CD4-positive, alpha-beta T cell treated with Interleukin-21 for 1 hour (primary cell): ENCODE measurements at places on chromosomes 13 and 19.

DNA sequence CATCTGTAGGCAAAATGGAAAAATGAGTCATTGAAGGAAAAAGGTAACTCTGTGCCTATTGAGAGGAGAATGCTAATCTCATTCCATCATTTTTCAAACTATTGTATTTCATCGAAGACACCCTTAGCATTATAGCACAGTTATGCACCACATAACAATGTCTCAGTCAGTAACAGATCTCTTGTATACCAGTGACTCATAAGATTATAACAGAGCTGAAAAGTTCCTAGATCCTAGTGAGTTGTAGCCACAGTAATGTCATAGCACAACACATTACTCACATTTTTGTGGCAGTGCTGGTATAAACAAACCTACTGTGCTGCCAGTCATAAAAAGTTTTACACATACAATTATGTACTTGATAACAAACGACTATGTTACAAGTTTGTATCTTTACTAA, 1077.6 kb downstream of the DIAPH3 start:
- no peak for DNase-seq

DNA sequence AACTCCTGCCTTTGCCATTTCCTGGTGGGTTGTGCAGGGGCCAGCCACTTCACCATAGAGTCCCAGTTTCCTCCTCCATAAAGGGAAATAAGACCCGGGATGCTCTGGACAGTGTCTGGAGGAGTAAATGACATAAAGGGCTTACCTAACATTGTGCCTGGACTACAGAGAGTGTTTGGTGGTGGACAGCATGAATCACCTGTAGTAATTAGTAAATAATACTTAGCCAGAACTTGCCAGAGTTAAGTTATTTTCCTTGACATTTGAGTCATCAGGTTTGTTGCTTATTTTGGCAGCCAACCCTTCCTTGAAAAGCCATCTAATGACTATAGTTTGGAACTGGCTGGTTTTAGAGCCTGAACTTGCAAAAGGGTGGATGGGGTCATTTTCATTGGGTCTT, 159.2 kb downstream of the SLC7A1 start:
- DNase-seq: no peak

GRCh38 chr13:48891586-48891985, 84.1 kb upstream of the FNDC3A start:
- no peak for DNase-seq

- DNase-seq: no peak
Observed at GRCh38 chr13:37195621-37196020, 90.2 kb upstream of the CSNK1A1L start.

DNA sequence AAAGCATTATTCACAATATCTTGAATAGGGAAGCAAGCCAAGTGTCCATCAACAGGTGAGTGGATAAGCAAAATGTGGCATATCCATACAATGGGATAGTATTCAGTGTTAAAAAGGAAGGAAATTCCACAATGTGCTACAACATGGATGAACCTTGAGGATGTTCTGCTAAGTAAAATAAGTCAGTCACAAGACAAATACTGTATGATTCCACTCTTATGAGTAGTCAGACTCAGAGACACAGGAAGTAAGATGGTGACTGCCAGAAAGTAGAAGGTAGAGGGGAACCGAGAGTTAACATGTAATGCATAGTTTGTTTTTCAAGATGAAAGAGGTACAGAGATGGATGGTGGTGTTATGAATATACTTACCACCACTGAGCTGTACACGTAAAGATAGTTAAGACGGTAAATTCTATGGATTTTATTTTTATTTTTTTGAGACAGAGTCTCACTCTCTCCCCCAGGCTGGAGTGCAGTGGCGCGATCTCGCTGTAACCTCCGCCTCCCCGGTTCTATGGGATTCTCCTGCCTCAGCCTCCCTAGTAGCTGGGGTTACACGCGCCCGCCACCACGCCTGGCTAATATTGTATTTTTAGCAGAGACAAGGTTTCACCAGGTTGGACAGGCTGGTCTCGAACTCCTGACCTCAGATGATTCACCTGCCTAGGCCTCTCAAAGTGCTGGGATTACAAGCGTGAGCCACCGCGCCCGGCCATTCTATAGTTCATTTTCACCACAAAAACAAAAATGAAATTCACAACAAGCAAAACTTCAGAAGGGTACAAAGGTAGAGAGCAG, 1.0 kb upstream of the CHAMP1 start:
- peak; percentile 10 for DNase-seq

- DNase-seq: no peak
Observed at GRCh38 chr13:109764045-109764444, 22.3 kb downstream of the IRS2 start.

- DNase-seq: no peak
Observed at GRCh38 chr13:45800485-45800884, 51.1 kb downstream of the SIAH3 start.

GRCh38 chr13:100274942-100275506, 186.1 kb downstream of the PCCA start:
- no peak for DNase-seq

DNA sequence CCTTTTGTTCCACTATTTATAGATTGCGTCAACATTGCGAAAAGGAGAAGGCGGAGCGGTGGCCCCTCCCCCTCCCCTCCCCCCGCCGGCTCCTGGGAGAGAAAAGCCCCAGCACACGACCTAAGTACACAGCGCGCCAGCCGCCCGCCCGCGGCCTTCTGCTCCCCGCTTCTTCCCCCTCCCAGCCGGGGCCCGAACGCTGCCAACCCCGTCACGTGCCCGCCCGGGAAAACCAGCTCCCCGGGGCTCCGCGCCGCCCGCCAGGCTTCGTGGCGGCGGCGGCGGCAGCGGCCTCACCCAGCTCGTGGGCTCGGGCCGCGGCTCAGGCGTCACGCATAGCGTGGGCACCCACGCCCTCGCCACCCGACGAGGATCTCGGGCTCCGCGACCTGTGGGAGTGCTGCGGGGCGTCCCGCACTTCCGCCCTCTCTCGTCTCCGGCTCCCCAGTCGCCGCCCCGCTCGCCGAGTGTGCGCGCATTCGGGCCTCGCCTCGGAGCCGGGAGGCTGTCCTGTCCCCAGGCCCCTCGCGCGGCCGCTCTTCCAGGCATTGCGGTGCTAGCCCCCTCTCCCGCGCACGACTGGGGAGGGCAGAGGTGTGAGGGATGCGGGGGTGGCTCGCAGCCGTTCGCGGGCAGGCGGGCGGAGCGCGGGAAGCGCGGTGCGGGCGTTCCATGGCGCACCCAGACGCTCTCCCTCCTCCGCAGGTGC, 110.5 kb downstream of the KCNRG start:
- DNase-seq: peak; percentile 95

- no peak for DNase-seq
Observed at GRCh38 chr19:8504171-8504570, 1.7 kb upstream of the PRAM1 start.

- no peak for DNase-seq
Observed at GRCh38 chr19:34365463-34366401, 736 bp downstream of the GPI start.

- no peak for DNase-seq
Observed at GRCh38 chr19:48311384-48311783, 14.0 kb upstream of the EMP3 start.

GRCh38 chr19:17624314-17624991, 63.7 kb downstream of the UNC13A start:
- DNase-seq: no peak

DNA sequence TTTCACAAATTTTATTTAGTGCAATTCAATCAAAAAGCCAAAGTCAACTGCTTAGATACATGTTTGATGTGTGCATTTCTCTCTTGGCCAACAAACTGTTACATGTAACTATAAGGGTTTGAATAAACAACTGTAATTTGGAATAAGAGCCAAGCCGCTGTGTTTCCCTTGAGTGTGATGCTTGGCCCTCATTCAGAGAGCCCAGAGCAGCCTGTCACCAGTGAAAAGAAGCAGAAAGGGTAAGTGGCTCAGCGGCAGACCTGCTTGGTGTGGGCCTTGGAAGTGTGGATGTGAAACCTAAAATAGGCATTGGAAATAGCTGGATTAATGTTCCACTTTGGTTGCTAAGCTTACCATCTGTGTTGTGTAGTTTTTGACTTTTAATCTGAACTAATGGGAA, 924.6 kb downstream of the OLFM4 start:
- no peak for DNase-seq

- DNase-seq: no peak
Observed at GRCh38 chr13:27666951-27667350, 45.3 kb downstream of the POLR1D start.

DNA sequence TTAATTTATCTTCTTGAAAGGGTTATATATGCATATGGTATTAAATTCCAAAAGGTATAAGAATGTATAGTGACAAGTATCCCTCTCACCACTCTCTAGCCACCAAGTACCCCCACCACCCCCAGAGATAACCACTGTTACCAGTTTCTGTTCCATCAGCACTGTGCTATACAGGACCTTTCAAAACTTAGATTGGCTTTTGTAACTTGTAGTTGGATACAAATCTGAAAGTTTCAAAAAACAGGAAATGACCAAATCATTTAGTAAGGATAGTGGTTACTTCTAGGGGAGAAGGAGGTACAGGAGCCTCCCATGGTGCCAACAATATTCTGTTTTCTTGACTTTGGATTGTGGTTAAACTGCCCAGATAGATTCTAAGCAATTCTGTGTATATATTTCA, 56.7 kb downstream of the AKAP11 start:
- peak; percentile 23 for DNase-seq

- DNase-seq: no peak
Observed at GRCh38 chr19:13087295-13087694, 15.4 kb downstream of the LYL1 start.

DNA sequence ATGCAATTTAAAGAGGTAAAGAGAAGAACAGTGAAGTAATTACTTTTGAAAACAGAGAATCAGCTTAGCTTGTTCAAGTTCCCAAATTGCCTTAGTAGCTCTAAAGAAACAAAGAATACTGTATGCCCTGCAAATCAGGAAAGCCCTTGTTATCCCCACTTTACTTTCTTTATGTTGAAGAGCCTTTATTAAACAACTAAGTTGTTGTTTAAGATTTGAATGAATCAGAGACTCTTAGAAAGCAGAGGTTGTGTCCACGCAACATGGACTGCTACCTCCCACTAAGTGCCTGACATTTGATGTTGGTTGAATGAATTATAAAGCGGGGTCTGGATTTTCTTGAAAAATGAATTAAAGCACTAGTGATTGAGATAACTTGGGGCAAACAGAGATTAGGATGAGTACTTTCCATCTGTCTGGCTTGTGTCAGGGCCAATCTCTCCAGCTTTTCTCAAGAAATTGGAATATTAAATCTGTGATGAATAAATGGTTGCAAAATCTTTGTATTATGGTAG, 214.7 kb downstream of the POSTN start:
- no peak for DNase-seq

DNA sequence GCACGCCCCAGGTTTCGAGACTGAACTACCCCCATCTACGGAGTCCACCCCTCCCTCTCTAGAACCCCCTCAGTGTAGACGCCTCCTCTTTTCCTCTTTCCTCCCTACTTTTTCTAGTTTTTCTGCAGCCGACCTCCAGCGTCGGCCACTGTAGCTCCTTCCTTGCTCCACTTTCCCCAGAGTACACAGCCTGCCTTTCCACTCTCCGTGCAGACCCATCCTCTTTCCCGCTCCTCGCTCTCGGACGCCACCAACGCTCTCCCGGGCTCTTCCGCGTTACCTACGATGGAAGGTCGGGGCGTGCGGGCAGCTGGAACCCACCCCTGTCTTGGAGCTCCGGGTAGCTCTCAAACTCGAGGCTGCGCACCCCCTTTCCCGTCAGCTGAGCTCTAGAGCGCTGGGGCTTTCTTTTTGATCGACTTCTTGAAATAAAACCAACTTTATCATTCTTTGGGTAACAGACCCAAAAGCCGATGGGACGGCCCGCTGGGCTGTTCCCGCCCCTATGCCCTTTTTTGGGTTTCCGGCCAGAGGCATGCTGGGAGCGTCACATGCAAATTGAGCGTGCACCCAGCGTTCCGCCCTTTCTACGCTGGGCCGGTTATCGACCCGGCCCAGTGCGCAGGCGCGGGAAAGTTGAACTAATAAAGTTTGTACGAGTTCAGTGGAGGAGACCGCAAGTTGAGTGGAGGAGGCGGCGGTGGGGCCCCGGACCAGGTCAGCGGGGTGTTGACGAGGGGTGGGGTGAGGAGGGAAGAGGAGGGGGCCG, at the start of the genes BCL2L12 and IRF3:
Gene BCL2L12 (plus strand): TSS at position 583 of the 769 bp plus-strand sequence. CDS start 760 bp downstream, outside the sequence.
Gene IRF3 (minus strand): TSS at position 507 of the 769 bp plus-strand sequence. CDS start 1,019 bp downstream, outside the sequence.
- DNase-seq: peak; percentile 99

DNA sequence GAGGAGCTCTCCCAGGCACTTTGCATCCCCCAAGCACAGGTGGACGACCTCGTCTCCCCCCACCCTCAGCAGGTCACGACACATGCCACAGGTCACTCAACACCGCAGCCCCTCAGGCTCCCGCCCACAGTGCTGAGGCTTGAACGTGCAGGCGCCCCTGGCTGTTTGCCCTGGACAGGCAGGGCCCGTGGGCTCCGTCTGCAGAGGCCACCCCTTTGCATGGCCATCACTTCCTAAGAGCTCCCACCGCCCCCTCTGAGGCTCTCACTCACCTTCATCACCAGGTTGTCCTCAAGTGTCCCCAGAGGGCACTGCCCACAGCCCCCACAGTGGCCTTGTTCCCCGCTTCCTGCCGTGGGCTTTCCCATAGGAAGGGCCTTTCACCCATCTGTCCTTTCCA, 132.1 kb upstream of the MCF2L start:
- DNase-seq: no peak

- DNase-seq: no peak
Observed at GRCh38 chr13:35979361-35979951, 151.7 kb downstream of the DCLK1 start.

- DNase-seq: no peak
Observed at GRCh38 chr19:40768869-40769268, 6.5 kb upstream of the MIA start.

GRCh38 chr13:62482351-62482750, 1066.7 kb upstream of the PCDH20 start:
- no peak for DNase-seq

GRCh38 chr13:21006141-21007005, 55.0 kb downstream of the LATS2 start:
- DNase-seq: no peak

DNA sequence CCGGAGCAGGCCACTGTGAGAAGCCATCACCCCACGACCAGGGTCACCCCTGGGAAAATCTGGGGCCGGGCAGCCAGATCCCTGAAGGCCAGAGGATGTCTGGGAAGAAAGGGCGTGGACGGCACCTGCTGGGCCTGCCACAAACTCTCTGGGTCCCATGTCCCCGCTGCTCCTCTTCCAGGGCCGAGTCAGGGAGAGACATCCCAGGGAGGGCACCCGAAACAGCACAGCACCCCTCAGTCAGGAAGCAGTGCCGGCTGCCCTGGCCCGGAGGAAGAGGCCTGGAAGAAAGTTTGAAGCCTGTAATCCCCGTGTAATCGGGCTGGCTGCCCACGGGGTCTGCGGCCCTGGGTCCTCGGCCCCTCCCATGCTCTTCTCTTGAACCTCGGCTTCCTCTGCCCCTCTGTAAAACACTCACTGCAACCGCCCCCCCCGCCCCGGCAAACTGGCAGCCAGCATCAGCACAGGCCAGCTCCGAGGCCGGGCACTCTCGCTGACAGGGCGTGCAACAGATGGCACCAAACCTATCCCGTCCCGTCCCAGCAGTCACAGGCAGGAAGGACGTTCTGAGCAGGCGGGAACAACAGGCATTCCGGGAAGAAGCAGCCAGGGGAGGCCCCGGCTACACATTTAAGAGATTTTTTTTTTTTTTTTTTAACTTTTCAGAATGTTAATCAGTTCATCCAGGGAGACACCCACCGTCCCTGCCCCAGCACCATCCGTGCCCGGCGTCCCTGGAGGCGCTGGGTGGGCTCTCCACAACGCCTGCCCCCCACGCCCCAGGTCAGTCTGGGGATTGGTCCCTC, 1.5 kb downstream of the SBNO2 start:
- no peak for DNase-seq
